ENCODE measurements at places on chromosomes 7 and 10. TPM values are rescaled to one million over a fixed set of nuclear protein-coding genes. Genes with fewer than 3 reads are reported as not detected.

- DNase-seq = no peak
- 0 out of 2 replicates have a peak, but pooled peaks cover 3% of the 10 kb centered on the region for H3K27me3 ChIP-seq
- H3K4me1 ChIP-seq = no peaks in the 10 kb centered on the region
- H3K27ac ChIP-seq = no peak overlapping the region
These were observed 180.2 kb downstream of the XPNPEP1 start for GRCh38 chr10:109743146-109743545.

DNA sequence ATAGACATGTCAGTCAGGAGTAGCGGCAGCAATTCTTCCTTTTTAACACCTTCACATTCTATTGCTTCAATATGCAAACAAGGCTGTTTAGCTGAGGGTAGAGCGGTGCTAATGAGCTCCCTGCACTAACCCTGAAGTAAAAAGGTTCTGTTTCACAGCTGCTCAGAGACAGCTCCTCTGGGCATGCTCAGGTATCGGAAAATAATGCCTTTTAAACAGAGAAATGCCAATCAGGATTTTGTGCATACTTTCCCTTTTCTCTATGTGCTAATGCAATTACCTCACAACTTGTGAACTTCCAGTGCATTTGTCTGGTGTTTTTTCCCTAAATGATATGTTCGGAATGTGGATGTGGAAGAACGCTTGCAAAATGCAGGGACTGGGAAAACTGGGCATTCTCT lies 307.7 kb upstream of the FZD8 start:
- H3K4me1 ChIP-seq = no peaks in the 10 kb centered on the region
- H3K4me3 ChIP-seq = no peak overlapping the region
- no peak overlapping the region for H3K27ac ChIP-seq
- DNase-seq = no peak

DNA sequence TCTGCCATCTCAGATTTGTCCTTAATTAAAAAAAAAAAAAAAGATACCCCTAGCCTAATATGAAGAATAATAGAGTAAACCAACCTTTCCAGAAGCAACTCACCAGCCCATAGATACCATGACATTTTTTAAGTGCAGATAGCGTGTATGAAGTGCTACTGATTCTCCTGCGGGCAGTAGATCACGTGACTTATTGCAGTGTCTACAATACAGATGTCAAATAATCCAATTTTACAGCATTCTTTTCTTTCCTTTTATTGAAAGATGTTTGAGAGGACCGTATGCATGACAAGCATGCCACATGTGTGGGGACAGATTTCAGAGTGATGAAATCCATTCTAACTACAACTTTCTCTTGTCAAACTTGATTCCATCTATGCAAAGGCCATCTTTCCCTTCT lies 232.9 kb upstream of the SP4 start:
- H3K4me1 ChIP-seq = no peaks in the 10 kb centered on the region
- H3K4me3 ChIP-seq = no peak overlapping the region
- H3K27ac ChIP-seq = no peak overlapping the region
- H3K36me3 ChIP-seq = no peaks in the 10 kb centered on the region

- DNase-seq = no peak
- H3K36me3 ChIP-seq = peaks cover 2% of the 10 kb centered on the region
- no peaks in the 10 kb centered on the region for H3K27me3 ChIP-seq
- H3K4me3 ChIP-seq = no peak overlapping the region
- no peak overlapping the region for H3K27ac ChIP-seq
- H3K4me1 ChIP-seq = no peaks in the 10 kb centered on the region
These were observed 45.6 kb upstream of the AGBL3 start for GRCh38 chr7:134940729-134941128.

- H3K4me1 ChIP-seq = no peaks in the 10 kb centered on the region
- H3K36me3 ChIP-seq = no peaks in the 10 kb centered on the region
- H3K27me3 ChIP-seq = peaks cover 29% of the 10 kb centered on the region
- DNase-seq = no peak
- H3K4me3 ChIP-seq = no peak overlapping the region
These were observed 27.7 kb downstream of the CPXM2 start for GRCh38 chr10:123863721-123864482.

GRCh38 chr10:90857635-90858460 lies at the start of gene HTR7:
TSS of gene HTR7 (minus strand) at chr10:90858039. CDS start at chr10:90857671, 368 bp downstream.
- DNase-seq = no peak
- H3K27me3 ChIP-seq = no peaks in the 10 kb centered on the region
- peak within 1 kb of the TSS; percentile 95 for H3K27ac ChIP-seq
- peaks cover 20% of the 10 kb centered on the region for H3K4me1 ChIP-seq
- no peaks in the 10 kb centered on the region for H3K36me3 ChIP-seq

- no peaks in the 10 kb centered on the region for H3K27me3 ChIP-seq
- H3K4me1 ChIP-seq = no peaks in the 10 kb centered on the region
- DNase-seq = no peak
- H3K4me3 ChIP-seq = no peak overlapping the region
These were observed 66.1 kb upstream of the ABLIM1 start for GRCh38 chr10:114723991-114724715.

DNA sequence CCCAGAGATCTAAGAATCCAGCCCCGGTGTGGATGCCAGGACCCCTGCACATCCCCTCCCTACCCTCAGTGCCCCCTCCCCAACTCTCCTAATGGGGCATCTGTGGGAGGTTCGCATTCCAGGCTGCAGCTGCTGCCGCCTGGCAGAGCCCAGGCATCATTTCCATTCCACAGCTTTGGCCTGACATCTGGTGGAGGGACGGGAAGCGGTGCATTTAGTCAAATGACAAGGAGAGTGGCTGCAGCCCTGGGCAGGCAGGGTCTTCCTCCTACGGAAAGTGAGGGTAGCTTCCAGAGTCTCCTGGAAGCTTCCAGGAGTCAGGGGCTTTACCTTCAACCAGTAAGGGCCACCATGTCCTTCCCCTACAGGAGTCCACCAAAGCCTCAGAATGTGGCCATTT lies 30.8 kb downstream of the PRLHR start:
- H3K4me1 ChIP-seq = no peaks in the 10 kb centered on the region
- H3K4me3 ChIP-seq = no peak overlapping the region
- no peaks in the 10 kb centered on the region for H3K36me3 ChIP-seq
- no peak overlapping the region for H3K27ac ChIP-seq

GRCh38 chr7:96241855-96242254 lies 80.0 kb downstream of the SLC25A13 start:
- no peak for DNase-seq
- H3K36me3 ChIP-seq = no peaks in the 10 kb centered on the region
- H3K4me3 ChIP-seq = no peak overlapping the region

DNA sequence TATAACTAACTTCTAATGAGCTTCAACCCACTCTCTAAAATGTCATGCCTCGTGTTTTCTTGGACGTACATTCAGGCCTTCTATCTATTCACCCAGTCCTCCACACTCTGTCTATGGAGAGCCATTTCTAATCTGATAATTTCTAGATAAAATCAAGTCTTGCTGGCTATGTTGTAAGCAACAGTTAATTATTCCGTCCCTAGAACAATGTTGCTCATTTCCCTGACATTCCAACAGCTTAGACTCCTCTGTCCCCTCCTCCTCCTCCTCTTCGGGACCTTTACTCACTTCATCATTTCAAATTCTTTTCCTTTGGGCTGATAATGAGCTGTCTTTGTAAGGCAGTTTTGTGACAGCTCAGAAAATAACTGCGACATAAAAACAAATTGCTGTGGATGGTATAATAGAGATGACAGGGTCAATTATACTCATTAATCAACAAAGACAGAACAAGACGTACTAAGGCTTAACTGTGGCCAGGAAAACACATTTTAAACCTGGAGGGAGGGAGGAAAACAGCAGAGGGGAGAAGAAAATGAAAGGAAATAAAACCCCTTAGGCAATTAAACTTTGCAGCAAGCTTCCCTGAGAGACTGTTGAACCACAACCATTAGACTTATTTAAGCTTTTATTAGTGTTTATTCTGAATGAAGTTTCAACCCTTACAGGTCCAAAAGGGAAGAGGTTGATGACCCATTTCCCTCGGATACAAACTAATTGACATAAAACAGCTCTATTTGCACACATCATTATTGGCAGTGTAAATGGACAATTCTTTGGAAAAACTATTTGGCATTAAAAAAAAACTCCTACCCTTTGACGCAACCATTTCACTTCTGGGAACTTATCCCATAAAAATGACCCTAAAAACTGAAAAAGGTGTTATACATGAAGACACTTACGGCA lies 179.1 kb downstream of the SFMBT2 start:
- no peak overlapping the region for H3K27ac ChIP-seq
- no peaks in the 10 kb centered on the region for H3K36me3 ChIP-seq
- no peak overlapping the region for H3K4me3 ChIP-seq
- H3K4me1 ChIP-seq = no peaks in the 10 kb centered on the region

The NUTM2D gene
- 2.8 TPM for total RNA-seq

The COMTD1 gene
- total RNA-seq = 35.1 TPM

The CFAP43 gene
- total RNA-seq = 4.0 TPM

The HMX3 gene
- total RNA-seq = not detected

The BMPER gene
- not detected for total RNA-seq

The CRYGN gene
- not detected for total RNA-seq
